ENCODE measurements at places on chromosomes 3 and 15. TPM values are rescaled to one million over a fixed set of nuclear protein-coding genes. Genes with fewer than 3 reads are reported as not detected.

- DNase-seq: peak; percentile 16
Measured at GRCh38 chr3:71584394-71585011, 975 bp upstream of the FOXP1 start.

GRCh38 chr3:182843478-182843877, 50.2 kb downstream of the ATP11B start:
- DNase-seq: no peak

- DNase-seq: no peak
Measured at GRCh38 chr3:173411375-173411973, 13.9 kb downstream of the NLGN1 start.

DNA sequence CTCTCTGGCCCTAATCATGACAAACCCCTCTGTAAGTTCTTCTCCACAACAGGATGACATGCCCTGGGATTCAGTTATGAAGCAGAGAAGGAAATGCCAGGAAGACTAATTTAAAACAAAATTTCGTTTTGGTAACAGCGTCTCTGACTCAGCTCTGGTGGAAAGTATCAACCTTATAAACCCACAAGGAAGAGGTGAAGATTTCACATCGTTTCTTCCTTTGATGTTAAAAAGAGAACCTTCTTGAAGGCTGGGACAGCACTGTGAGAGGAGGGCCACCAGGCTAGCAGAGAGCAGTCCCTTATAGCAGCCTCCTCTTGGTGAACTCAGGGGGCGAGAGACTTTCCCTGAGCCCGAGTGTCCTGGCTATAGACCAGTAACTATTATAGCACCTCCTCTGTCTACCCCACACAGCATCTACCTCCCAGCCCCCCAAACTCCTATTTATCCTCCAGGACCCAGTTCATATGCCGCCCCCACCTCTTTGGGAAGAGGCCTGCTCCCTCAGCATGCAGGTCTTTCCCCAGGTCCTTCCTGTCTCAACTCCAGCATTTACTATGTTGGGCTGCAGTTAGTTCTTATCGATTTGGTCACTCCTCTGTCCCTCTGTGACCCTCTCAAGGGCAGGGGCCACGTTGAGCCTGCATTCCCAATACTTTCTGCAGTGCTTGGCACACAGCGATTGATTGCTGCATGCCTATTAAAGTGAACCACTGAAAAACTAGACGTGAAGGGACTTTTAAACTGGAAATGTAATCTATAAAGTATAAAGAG, 321.5 kb upstream of the ICE2 start:
- no peak for DNase-seq

- no peak for DNase-seq
Measured at GRCh38 chr15:41231422-41232226, 556 bp downstream of the CHP1 start.

DNA sequence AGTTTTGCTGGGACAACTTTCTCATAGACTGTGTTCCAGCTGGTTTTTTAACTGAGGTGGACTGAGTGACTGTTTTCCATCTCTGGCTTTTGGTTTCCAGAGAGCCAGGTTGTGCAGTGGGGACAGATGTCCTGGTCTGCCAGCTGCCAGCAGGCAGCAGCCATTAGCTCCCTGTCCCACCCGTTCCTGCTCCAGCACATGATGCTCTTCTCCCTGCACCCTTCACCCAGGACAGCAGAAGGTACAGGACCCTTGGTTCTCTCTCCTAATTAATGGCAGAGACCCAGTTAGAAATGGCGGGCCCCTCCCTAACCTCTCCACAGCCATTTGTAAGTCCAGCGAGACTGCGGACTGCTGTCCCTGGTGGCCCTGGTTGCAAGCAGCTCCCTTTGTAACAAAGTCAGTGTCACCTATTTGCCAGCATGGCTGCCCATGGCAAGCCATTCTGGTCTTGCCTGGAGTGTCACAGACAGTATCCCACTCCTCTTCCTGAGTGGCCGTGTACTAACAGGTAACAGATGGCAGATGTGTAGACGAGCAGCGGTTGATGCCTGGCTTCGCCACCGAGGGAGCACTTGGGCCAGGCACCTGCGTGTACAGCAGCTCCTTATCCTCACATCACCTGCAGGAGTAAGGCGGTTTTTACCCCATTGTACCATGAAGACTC, 148.3 kb downstream of the DNAJB8 start:
- peak; percentile 6 for DNase-seq

GRCh38 chr3:167808910-167809309, 73.4 kb downstream of the SERPINI1 start:
- no peak for DNase-seq

GRCh38 chr3:100082714-100083113, 31.6 kb downstream of the FILIP1L start:
- DNase-seq: no peak

GRCh38 chr3:114480442-114480841, 186.6 kb downstream of the TIGIT start:
- no peak for DNase-seq

- peak; percentile 86 for DNase-seq
Measured at GRCh38 chr3:195914648-195915473, 6.5 kb upstream of the TNK2 start.

- DNase-seq: no peak
Measured at GRCh38 chr3:171971919-171972514, 67.4 kb upstream of the FNDC3B start.

- no peak for DNase-seq
Measured at GRCh38 chr15:78998526-78998925, 53.7 kb upstream of the CTSH start.

- no peak for DNase-seq
Measured at GRCh38 chr3:107668963-107669362, 146.2 kb downstream of the BBX start.

- DNase-seq: no peak
Measured at GRCh38 chr3:159887168-159887567, 101.5 kb upstream of the IL12A start.

DNA sequence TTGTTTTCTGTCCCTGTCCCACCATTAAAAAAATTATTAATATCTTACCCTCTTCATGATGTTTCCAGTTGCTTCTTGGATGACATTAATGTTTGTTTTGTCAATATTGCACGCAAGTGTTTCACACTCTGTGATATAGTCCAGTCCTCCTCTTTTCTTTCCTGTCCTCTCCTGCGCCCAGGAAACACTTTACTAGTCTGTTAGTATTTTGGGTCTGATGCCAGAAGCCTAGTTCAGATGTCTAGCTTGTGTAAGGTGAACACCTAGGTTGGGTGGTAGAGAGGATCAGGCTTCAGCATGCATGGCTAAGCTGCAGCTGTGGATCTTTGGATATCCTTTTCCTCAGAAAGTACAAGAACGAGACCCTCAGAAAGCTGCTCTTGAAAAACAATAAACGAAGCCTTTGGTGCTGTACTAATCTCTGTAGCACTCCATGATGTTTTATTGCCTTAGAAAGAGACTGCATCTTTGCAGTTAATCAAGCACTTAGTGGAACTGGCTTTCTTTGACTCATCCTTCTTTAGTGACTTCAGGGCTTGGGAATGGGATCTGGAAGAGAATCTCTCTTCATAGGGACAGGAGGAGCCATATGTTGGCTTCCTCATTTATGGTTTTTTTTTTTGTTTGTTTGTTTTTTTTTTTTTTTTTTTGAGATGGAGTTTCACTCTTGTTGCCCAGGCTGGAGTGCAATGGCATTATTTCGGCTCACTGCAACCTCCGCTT, 253.4 kb downstream of the LPP start:
- no peak for DNase-seq

GRCh38 chr3:23880703-23881339, 36.0 kb downstream of the NKIRAS1 start:
- no peak for DNase-seq

DNA sequence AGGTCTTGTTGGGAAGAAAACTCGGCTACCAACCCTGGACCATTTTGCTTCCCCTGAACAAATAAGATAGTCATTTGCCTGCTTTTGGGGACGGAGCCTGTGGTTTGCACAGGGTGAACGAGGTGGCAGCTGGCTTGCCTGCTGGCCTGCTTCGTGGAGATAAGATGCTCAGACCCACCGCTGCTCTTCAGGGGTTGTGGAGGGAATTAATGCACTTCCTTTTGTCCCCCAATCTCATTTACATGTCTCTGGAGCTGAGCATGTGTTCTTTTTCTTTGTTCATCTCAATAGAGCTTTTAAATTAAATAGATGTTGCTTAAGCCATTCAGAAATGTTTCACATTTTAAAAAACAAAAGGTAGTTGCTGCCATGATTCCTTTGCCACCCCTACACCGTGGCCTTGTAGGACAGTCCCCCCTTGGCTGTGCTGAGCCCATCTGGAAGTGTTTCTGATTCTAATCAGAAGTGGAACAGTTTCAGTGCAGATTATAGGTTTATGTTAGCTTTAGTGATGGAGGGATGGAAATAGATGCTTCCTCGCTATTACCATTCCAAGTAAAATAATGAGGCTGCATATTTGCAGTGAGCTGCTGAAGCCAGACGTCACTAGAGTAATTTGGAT, 25.6 kb downstream of the APBA2 start:
- DNase-seq: no peak

DNA sequence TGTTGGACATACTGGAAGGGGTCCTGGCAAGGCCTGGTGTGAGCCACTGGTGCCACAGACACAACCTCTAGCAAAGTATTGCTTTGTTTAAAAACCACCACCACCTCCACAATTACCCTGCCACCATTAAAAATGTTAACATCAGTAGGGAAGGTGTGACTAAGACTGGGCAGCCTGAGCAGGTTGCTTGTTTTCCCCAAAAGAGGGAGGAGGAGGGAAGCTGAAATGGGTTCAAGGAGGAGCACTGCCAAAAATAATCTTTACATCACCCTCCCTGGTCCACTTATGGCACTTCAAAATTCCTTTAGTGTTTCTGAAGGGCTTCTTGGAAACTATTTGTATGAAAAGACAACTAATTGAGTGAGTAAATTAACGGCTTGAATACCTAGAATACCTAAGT, 99.8 kb upstream of the FGF7 start:
- no peak for DNase-seq

GRCh38 chr3:11037241-11037873, 44.8 kb downstream of the SLC6A1 start:
- DNase-seq: no peak

- no peak for DNase-seq
Measured at GRCh38 chr3:183536238-183536880, 19.1 kb downstream of the KLHL6 start.

- no peak for DNase-seq
Measured at GRCh38 chr15:29774900-29775299, 47.4 kb downstream of the TJP1 start.

- DNase-seq: peak; percentile 44
Measured at GRCh38 chr3:48273594-48274211, 32.8 kb downstream of the ZNF589 start.

DNA sequence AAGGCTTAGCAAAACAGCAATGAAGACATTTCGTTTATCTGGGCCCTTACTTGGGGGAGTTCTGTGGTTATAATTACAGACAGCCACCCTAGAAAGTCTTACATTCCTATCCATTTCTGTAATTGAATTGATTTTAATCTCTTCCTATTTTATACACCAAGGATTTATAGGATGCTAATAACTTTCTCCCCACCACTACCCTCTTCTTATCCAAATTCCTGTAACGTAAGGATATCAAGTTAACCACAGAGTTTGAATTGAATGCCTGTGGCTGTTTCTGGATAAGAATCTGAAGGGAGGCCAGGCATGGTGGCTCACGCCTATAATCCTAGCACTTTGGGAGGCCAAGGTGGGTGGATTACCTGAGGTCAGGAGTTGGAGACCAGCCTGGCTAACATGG, 78.6 kb downstream of the MLH1 start:
- DNase-seq: no peak

DNA sequence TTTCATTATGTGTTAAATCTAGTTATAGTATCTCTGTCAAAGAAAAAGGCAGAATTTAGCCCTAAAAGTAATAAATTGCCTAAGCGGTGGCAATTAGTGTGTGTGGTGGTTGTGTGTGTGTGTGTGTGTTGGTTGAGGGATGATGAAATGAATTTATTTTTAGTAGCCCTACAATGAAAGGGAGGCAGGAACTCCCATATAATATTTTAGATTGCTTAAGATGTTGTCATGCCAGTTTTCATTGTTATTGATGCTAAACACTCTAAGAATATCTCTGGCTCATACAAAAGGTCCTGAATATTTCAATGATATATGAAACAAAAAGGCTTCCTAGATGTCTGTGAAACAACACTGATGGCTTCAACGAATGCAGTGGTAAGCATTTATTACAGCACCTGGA, 140.6 kb upstream of the TBC1D5 start:
- no peak for DNase-seq

- no peak for DNase-seq
Measured at GRCh38 chr3:185486394-185486793, 12.4 kb downstream of the TMEM41A start.

DNA sequence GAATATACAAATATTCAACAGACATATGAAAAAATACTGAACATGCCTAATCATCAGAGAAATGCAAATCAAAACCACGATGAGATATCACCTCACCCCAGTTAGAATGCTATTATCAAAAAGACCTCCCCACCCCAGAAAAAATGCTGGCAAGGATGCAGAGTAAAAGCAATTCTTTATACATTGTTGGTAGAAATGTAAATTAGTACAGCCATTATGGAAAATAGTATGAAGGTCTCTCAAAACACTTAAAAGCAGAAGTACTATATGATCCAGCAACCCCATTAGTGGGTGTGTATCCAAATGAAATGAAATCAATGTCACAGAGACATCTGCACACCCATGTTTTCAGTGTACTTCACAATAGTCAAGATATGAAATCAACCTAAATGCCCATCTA, 308.7 kb downstream of the CHST2 start:
- DNase-seq: no peak

DNA sequence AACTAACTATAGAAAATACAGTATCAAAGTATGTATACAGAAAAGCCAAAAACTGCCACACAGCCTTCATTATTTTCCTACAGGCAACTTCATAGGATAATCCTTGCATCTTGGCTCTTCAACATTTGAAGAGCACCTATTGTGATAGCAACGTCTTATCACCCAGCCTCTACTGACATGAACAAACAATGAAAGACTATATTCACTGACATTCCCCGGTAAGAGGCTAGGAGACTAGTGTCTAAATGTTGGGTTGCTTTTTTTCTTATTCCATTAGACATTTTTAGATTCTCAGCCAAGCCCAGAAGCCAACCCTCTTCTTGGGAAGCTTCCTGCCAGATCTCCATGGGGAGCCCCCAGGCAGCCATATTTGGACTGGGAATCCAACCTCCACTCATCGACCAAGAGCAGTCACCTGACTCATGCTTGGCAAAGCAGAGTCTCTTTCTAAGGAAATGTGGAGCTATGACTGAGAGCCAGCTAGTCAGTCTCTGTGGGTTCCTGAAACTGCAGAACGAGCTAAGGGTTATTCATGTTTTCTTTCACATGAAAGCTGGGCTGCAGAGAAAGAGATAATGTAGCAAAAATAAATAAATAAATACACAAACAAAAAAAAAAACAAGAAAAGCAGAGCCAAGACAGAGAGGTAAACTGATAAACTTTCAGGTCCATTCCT, 227.5 kb downstream of the MAGI1 start:
- DNase-seq: no peak

GRCh38 chr3:60053526-60054265, 1003.9 kb upstream of the CFAP20DC start:
- DNase-seq: no peak

GRCh38 chr3:57118254-57118653, 46.9 kb downstream of the IL17RD start:
- no peak for DNase-seq

GRCh38 chr15:88989578-88989977, 76.4 kb upstream of the MFGE8 start:
- no peak for DNase-seq

The SCG5 gene
- total RNA-seq: 18.2 TPM

The GABRB3 gene
- total RNA-seq: 23.2 TPM

The MESP1 gene
- 0.50 TPM for total RNA-seq

The COL6A6 gene
- total RNA-seq: 0.12 TPM

The C3orf49 gene
- total RNA-seq: not detected

The GOLGA8G gene
- not detected for total RNA-seq

The AHSG gene
- 0.27 TPM for total RNA-seq

The FMN1 gene
- 0.41 TPM for total RNA-seq

The PCOLCE2 gene
- total RNA-seq: 2.2 TPM

The PKM gene
- 511 TPM for total RNA-seq

The GP9 gene
- not detected for total RNA-seq

Data from progenitor cell of endocrine pancreas (in vitro differentiated cells).